Stimulated activated CD4-positive, alpha-beta T cell treated with anti-CD3 and anti-CD28 coated beads, Interleukin-1b, Interleukin-23, amount 100 ng/mL, for 1 hour (primary cell): ENCODE measurements at places on chromosomes 2 and 18.

DNA sequence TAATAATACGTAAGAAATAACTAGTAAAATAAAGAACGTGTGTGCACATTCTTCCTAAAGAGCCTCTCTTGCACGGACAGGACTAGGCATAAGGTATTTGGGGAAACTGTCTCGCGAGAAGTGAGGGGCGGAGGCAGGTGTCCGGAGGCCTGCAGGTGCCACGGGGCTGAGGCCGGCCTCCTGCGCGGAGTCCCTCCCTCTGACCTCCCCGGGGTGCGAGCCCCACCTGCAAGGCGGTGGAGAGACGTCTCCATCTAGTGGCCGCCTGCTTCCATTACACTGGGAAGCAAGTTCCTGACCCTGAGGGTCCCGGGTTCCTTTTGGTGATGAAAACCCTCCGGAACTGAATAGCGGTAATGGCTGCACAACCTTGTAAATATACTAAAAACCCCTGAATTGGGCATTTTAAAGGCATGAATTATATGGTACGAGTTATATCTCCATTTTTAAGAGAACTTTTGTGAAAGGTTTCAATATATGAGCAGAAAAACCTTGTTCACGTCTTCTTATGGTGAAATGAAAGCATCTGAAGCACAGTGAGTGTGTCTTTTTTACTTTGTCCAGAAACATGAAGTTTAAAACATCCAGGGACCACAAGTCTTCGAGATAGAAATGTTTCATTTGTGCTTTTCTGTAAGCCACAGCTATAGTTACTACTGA is 35.5 kb upstream of the CTDP1 start:
- DNase-seq, result peak; percentile 10

GRCh38 chr2:43490252-43490786 is 105.5 kb downstream of the THADA start:
- DNase-seq, result no peak

GRCh38 chr2:33195891-33196290 is 249.1 kb downstream of the LTBP1 start:
- DNase-seq, result no peak

GRCh38 chr2:121037480-121037879 is 247.5 kb downstream of the TFCP2L1 start:
- DNase-seq, result no peak

DNA sequence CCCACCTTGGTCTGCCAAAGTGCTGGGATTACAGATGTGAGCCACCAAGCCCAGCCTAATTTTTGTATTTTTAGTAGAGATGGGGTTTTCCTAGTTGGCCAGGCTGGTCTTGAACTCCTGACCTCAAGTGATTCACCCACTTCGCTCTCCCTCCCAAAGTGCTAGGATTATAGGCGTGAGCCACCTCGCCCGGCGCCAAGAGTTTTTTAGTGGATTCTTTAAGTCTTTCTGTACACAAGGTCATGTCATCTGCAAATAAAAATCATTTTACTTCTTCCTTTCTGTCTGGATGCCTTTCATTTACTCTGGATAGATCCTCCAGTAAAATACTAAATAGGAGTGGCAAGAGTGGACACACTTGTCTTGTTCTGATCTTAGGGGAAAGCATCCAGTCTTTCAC is 61.7 kb downstream of the KCMF1 start:
- DNase-seq, result no peak

GRCh38 chr18:43893001-43893637 is 615.8 kb upstream of the SYT4 start:
- DNase-seq, result no peak

- no peak for DNase-seq
Observed at GRCh38 chr18:31303771-31304170, 14.2 kb upstream of the DSG1 start.

GRCh38 chr2:112493858-112494648 is 12.1 kb downstream of the TTL start:
- DNase-seq, result no peak

DNA sequence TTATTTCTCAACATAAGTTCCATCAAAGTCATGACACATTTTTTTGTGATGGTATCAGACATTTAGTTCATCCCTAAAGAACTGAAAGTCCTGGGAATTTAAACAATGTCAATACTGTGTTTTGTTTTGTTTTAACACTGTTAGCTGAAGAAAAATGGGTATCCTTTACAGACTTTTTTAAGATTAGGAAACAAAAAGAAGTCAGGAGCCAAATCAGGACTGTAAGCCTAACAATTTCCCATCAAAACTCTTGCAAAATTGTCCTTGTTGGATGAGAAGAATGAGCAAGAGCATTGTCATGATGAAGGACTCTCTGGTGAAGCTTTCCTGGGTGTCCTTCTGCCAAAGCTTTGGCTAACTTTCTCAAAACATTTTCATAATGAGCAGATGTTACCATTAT is 69.4 kb downstream of the SRD5A2 start:
- no peak for DNase-seq
